Left cardiac atrium (tissue), 4 donors: ENCODE measurements at places on chromosomes 5 and 9. TPM values are rescaled to one million over a fixed set of nuclear protein-coding genes. Genes with fewer than 3 reads are reported as not detected.

GRCh38 chr5:145483212-145483611 lies 351.9 kb downstream of the PRELID2 start:
- DNase-seq, result no peak

- no peak for DNase-seq
These were observed 7.8 kb downstream of the HSPA4 start for GRCh38 chr5:133059621-133060020.

- peak; percentile 58 for DNase-seq
These were observed 24.0 kb downstream of the DCTN4 start for GRCh38 chr5:150734579-150735384.

- DNase-seq, result no peak
These were observed 145.2 kb downstream of the SIL1 start for GRCh38 chr5:139052975-139053374.

TAF11L5 gene
- not detected for total RNA-seq
